Heart right ventricle (tissue), 16 donors: ENCODE measurements at places on chromosomes 3 and 15.
A peak's percentile ranks its signal among the peaks of the same experiment; 100 is the strongest.

DNA sequence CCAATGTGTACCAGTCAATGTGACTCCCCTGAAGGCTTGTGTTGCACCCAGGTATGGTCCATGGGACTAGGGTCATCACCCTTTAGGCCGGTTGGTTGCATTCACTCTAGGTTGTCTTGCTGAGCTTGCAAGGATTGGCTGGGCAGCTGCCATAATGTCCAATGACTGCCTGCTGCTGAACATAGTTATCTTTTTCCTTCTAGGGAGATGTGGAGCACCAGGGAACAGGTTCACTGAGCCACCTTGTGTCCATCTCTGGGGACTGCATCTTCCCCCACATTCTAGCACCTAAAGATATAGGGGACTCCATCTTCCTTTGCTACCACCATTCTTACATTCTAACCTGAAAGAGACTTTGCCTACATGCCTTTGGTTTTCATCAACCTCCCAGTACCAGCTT is 580.4 kb upstream of the TBL1XR1 start:
- H3K27ac ChIP-seq = no peak overlapping the region
- peak; percentile 22 for DNase-seq
- H3K4me1 ChIP-seq = peaks cover 48% of the 10 kb centered on the region
- no peaks in the 10 kb centered on the region for H3K36me3 ChIP-seq
- H3K27me3 ChIP-seq = no peaks in the 10 kb centered on the region

GRCh38 chr3:101591071-101591470 is 17.1 kb downstream of the PCNP start:
- no peak overlapping the region for H3K27ac ChIP-seq
- H3K36me3 ChIP-seq = no peaks in the 10 kb centered on the region
- DNase-seq = no peak
- peaks cover 9% of the 10 kb centered on the region for H3K4me1 ChIP-seq

- no peak for DNase-seq
- peaks cover 6% of the 10 kb centered on the region for H3K36me3 ChIP-seq
- H3K4me1 ChIP-seq = peaks cover 53% of the 10 kb centered on the region
- no peak overlapping the region for H3K4me3 ChIP-seq
- H3K27me3 ChIP-seq = no peaks in the 10 kb centered on the region
- no peak overlapping the region for H3K27ac ChIP-seq
Observed at GRCh38 chr15:90550919-90551318, 21.2 kb downstream of the CRTC3 start.

DNA sequence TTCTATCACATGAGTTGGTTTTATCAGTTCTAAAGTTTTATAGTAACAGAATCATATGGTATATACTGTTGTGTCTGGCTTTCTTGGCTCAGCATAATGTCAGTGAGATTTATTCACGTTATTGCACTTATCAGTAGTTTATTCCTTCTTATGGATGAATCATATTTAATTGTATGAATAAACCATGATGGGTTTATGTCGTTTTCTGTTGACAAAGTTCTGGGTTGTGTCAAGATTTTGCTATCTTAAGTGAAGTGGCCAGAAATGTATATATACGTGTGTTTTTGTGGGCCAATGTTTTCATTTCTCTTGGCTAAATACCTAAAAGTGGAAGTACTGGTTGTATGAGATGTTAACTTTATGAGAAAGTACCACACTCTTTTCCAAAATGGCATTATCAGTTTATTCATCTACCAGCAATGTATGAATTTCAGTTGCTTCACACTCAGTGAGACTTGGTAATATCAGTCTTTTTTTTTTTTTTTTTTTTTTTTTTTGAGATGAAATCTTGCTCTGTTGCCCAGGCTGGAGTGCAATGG is 112.4 kb upstream of the DCBLD2 start:
- no peaks in the 10 kb centered on the region for H3K27me3 ChIP-seq
- no peak overlapping the region for H3K4me3 ChIP-seq
- H3K4me1 ChIP-seq = no peaks in the 10 kb centered on the region
- H3K27ac ChIP-seq = no peak overlapping the region
- no peak for DNase-seq

DNA sequence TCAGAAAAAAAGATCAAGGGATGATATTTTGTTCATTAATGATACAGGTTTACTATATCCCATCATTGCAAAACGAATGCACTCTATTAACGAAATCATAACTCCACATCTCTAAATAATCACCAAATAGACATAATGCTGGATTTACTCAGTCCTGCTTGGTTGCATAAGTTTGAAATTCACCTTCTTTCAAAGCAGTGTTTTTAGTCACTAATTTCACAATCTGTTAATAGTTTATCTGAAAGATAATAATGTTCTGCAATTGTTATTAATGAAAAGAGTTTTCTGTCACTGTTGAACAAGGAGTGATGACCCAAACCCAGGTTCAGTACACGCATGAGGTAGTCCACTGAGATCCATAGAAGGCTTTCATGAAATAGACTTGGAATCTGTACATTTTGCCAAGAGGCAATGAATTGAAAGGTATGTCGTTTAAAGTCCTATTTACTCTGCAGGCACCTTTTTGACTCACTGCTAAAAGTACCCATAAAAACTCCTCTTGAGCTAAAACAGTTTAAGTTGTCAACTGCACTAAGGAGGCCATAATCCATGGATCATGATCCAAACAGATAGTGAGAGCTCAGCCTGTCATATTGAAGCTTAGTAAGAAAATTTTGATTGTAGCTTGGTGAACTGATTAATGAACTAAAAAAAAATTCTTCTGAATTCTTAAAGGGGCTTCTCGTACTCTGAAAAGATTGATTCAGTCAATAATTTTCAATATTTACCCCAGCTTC is 75.6 kb upstream of the MBNL1 start:
- no peak overlapping the region for H3K4me3 ChIP-seq
- no peaks in the 10 kb centered on the region for H3K36me3 ChIP-seq
- no peaks in the 10 kb centered on the region for H3K4me1 ChIP-seq
- no peak for DNase-seq
- no peaks in the 10 kb centered on the region for H3K27me3 ChIP-seq

DNA sequence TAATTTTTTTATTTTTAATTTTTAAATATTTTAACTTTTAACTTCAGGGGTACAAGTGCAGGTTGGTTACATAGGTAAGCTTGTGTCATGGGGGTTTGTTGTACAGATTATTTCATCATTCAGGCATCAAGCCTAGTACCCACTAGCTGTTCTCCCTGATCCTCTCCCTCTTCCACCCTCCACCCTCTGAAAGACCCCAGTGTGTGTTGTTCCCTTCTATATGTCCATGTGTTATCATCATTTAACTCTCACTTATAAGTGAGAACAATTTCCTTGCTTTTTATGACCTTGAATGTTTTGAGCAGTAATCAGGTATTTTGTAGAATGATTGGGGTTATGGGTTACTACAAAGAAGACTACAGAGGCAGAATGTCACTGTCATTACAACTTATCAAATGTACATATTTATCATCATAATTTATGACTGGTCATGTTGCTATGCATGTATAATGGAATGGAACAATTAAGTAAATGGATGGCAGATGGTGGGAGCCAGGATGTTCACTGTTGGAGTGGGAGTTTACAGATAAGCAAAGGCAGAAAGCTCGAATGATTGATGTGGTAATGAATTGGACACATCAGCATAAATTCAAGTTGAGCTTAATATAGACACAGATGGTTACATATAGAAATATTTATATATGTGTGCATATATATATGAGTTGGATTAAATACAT is 563.8 kb upstream of the ROBO1 start:
- H3K4me1 ChIP-seq = no peaks in the 10 kb centered on the region
- H3K27me3 ChIP-seq = no peaks in the 10 kb centered on the region
- DNase-seq = no peak
- H3K27ac ChIP-seq = no peak overlapping the region

- no peak for DNase-seq
- no peaks in the 10 kb centered on the region for H3K27me3 ChIP-seq
- H3K27ac ChIP-seq = no peak overlapping the region
- H3K4me1 ChIP-seq = peaks cover 60% of the 10 kb centered on the region
- H3K4me3 ChIP-seq = no peak overlapping the region
Observed at GRCh38 chr3:23837286-23837685, 31.5 kb downstream of the UBE2E1 start.

DNA sequence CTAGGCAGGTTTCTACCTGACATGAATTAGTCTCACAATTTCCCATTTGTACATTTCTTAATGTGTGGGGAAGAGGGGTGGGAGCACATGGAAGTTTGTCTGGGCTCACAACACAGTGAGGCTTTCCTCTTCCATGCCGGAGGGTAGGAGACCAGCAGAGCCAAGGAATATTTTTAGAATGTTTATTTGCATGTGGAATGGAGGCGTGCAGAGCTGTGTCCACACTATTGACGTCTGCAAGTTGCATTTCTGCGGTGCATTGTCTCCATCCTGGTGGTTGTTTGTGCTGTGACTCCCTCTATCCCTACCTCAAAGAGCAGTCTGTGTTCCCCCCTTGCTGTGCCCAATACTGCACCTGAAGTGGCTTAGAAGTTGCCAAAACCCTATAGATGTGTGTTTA is 103.1 kb upstream of the LRTM1 start:
- H3K36me3 ChIP-seq = no peaks in the 10 kb centered on the region
- no peaks in the 10 kb centered on the region for H3K4me1 ChIP-seq
- H3K27ac ChIP-seq = no peak overlapping the region
- no peaks in the 10 kb centered on the region for H3K27me3 ChIP-seq
- DNase-seq = no peak
- H3K4me3 ChIP-seq = no peak overlapping the region

- H3K27ac ChIP-seq = no peak overlapping the region
- no peak for DNase-seq
- H3K36me3 ChIP-seq = no peaks in the 10 kb centered on the region
- H3K27me3 ChIP-seq = no peaks in the 10 kb centered on the region
- no peak overlapping the region for H3K4me3 ChIP-seq
Observed at GRCh38 chr15:65264863-65265430, 21.7 kb downstream of the PARP16 start.

DNA sequence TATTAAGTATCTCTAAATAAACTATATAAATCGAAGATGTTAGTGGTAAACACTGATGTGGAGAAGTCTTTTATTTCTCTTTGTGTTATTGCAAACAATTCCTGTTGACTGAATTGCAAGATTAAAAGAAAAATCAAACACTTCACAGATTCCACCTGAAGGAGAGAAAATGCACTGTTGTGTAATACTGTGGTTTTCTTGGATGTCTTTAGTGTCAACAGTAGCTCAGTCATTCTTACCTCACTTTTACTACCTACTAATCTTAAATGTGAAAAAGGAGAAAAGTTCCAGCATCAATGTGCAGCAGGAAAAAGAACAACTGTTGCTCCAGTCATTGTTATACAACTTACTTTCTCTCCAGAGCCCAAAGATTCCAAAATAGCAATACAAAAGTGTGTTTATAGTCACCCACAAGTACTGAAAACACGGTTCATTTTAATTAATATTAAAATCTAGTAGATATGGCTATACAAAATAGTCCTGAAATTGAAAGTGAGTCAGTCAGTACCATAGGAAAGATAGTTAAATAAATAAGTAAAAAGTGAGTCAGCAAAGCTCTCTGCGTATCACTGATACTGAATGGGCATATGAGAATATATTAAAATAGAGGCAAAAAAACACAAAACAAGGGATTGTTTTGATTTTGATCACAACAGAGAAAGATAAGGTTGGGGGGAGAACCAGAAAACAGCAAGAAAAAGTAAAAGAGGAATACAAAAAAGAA is 90.5 kb upstream of the CSPG5 start:
- peaks cover 75% of the 10 kb centered on the region for H3K36me3 ChIP-seq
- H3K4me3 ChIP-seq = no peak overlapping the region
- H3K27me3 ChIP-seq = no peaks in the 10 kb centered on the region
- DNase-seq = no peak

DNA sequence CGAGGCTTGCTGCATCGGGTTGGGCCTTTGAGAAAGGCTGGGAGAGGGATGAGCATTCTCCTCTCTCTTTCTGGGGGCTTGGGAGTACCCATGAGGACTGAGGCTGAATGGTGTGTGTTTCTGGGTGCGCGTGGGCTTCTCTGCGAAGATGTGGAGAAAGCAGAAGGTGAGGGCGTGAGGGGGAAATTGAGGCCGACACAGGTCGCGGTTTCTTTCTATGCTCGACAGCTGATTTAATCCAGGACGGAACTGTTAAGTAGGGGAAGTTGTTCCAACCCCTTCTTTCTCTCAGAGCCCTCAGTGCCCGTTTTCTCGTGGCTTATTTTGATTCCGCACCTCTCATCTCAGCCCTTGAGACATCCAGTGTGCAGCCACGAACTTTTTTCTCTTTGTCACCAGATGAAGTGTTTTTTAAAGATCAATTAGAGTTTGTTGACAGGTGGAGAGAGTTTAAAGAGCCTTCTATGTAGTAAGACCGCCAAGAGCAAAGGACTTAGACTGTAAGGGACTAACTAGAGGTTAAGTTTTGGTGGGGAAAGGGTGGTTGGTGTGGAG is 711 bp downstream of the STARD9 start:
- peak overlapping the region; percentile 92 for H3K4me3 ChIP-seq
- H3K27ac ChIP-seq = peak overlapping the region; percentile 37
- DNase-seq = no peak
- H3K4me1 ChIP-seq = peaks cover 48% of the 10 kb centered on the region
- no peaks in the 10 kb centered on the region for H3K36me3 ChIP-seq
- no peaks in the 10 kb centered on the region for H3K27me3 ChIP-seq

DNA sequence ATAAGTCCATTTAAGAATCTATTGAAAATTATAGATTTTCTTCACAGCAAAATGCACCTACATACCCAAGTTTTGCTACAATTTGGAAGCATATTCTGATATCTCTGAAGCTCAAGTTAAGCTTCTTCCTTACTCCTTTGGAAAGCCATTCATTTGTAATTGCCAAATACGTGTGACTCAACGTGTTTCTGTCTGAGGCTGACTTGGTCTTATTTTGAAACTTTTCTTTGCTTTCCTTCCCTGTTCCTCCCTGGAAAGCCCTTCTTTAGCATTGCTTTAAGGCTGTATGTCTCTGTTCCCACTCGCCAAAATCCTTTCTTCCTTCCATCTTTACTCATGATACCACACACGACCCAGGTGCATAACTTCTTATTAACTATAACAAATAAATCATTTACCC is 232.0 kb downstream of the ZBBX start:
- no peak overlapping the region for H3K4me3 ChIP-seq
- DNase-seq = no peak
- no peak overlapping the region for H3K27ac ChIP-seq
- H3K27me3 ChIP-seq = no peaks in the 10 kb centered on the region
- H3K4me1 ChIP-seq = no peaks in the 10 kb centered on the region

- H3K27me3 ChIP-seq = no peaks in the 10 kb centered on the region
- no peak for DNase-seq
- H3K36me3 ChIP-seq = no peaks in the 10 kb centered on the region
Observed at GRCh38 chr3:15455756-15456155, 28.4 kb downstream of the EAF1 start.

GRCh38 chr3:11401434-11401833 is 129.2 kb downstream of the ATG7 start:
- H3K27ac ChIP-seq = no peak overlapping the region
- H3K4me3 ChIP-seq = no peak overlapping the region
- H3K27me3 ChIP-seq = no peaks in the 10 kb centered on the region
- H3K4me1 ChIP-seq = no peaks in the 10 kb centered on the region

DNA sequence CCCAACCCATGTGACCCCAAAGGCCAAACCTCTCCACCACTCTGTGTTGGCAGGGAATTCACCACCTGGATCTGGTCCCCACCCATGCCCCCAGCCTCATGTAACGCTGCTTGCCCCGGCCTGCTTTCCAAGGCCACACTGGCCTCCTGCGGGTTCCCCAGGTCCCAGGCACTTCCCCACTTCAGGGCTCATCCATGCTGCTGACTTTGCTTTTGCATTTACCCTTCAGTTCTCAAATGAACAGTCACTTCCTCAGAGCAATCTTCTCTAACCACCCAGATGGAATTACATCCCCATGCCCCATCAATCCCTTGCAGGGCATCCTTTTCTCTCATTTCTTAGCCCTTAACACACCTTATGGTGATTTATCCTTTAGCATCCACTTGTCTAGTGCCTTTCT is 9.2 kb downstream of the DAPK2 start:
- H3K4me3 ChIP-seq = no peak overlapping the region
- H3K27me3 ChIP-seq = no peaks in the 10 kb centered on the region
- H3K36me3 ChIP-seq = peaks cover 52% of the 10 kb centered on the region
- DNase-seq = no peak
- no peaks in the 10 kb centered on the region for H3K4me1 ChIP-seq
